ENCODE measurements at places on chromosomes 4 and X.

- DNase-seq = no peak
These were observed 1.0 kb downstream of the HMGB2 start for GRCh38 chr4:173332963-173333657.

GRCh38 chr4:124483048-124483906 is 229.3 kb downstream of the ANKRD50 start:
- DNase-seq = peak; percentile 86

DNA sequence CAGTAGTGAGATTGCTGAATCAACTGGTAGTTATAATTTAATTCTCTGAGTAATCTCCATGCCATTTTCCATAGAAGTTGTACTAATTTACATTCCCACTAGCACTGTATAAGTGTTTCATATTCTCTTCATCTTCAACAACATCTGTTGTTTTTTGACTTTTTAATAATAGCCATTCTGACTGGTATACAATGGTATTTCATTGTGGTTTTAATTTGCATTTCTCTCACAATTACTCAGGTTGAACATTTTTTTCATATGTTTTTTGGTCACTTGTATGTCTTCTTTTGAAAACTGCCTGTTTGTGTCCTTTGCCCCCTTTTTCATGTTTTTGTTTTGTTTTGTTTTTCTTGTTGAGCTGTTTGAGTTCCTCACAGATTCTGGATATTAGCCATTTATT is 880.2 kb downstream of the RAPGEF2 start:
- no peak for DNase-seq

DNA sequence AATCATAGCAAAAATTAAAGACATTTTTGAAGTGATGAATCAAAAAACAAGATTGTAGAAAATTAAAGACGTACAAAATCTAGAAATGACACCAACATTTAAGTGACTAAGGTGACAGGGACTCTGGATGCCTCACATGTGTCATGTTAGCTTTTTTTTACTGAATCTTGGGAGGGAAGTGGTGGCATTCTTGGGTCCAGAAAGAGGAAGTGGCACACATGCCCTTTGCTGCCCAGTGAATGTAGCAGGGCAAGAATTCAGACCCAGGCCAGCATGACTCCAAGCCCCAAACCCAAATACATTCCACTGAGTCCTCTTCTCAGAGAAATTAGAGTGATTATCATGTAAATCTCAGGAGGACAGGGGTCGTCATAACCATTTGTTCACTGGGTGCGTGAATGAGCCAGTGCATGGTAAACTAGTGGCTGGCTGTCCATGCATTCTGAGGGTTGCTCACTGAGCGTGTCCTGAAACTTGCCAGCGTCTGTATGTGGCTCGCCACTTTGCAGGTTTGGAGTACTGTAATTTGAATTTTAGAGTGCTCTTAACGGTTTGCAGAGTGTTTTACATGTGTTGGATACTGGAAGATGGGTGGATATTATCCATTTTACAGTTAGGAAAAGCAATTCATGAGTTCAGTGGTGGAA is 55.4 kb upstream of the TBC1D14 start:
- DNase-seq = no peak

DNA sequence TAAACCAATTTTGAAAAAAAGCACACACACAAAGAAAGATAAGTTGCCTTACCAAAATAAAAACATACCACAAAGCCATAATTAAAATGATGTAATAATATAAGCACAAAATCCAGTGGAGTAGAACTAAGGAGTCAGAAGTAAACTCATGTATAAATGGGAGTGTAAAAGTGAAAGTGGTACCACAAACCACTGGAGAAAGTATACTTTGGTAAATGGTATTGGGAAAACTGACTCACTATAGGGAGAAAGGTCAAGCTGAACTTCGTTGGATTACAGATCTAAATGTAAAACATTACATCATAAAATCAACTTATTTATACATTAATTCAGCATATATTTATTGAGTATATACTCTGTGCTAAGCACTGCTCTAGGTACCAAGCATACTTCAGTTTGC is 46.3 kb upstream of the HHIP start:
- DNase-seq = no peak

GRCh38 chr4:25437926-25438325 is 60.9 kb downstream of the ANAPC4 start:
- no peak for DNase-seq

DNA sequence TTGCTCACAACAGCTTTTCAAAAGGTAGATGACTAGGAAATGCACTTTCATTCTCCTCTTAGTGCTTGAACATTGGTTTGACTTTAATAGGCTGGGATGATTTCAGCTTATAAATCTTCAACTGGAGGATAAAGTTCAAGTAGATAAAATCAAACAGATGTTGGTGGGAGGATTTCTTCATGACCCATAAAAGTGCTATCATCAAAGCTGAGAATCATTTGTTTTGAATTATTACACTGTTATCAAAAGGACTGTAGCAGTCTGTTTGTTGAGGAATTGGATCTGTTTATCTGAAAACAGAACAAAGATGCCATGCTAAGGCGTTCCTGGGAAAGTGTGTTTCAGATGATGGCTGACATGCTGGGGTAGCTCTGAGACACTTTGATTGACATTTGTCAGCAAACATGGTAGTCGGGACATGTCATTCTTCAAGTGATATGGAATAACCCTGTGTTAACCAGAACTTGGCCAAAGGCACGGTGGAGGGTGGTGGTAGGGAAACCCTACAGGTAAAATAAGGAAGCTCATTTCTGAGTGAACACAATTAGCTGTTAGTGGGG is 304.0 kb upstream of the PITX2 start:
- DNase-seq = no peak

- DNase-seq = no peak
These were observed 63.7 kb downstream of the ZFYVE28 start for GRCh38 chr4:2354760-2355159.

GRCh38 chr4:138003248-138003647 is 238.9 kb downstream of the SLC7A11 start:
- DNase-seq = no peak

DNA sequence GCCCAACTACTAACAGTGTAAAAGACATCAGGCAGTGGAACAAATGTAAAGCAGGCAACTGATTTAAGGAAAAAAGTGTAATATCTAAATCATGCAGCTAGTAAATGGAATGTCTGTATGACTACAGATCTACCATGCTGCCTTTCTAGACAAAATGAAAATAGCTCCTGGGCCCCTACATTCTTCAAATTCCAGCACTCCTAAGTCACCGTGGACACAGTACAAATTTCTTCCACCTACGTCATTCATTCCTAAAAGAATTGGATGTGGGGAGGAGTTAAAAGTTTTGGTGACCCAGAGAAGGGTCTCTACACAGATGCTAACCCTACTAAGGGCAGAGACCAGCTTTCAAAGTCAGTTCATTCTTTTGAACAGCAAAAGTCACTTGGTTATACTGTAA is 137.2 kb upstream of the ARHGEF9 start:
- no peak for DNase-seq

GRCh38 chr4:45064741-45065140 is 338.4 kb upstream of the GNPDA2 start:
- no peak for DNase-seq

- DNase-seq = no peak
These were observed 213.6 kb downstream of the CBLL2 start for GRCh38 chrX:22486296-22486695.

DNA sequence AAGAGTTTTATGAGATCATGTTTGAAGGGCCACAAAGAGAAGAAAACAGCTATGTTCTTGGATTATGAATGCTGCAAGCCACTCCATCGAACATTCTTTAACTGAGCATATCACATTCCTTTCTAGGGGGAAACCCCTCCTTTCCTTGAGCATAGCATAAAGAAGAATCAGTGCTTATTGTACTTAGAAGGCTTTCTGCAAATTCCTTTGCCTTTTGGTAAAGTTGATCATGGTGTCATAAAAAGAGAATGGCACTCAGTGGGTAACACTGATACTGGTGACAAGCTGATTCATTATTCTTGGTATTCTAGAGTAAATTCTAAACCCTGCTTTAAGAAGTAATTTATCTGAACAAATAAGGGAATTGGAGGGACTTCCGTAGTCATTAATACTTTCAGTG is 88.5 kb upstream of the GPR34 start:
- DNase-seq = peak; percentile 11

- DNase-seq = no peak
These were observed 5.7 kb upstream of the FAM9C start for GRCh38 chrX:13050151-13050550.

DNA sequence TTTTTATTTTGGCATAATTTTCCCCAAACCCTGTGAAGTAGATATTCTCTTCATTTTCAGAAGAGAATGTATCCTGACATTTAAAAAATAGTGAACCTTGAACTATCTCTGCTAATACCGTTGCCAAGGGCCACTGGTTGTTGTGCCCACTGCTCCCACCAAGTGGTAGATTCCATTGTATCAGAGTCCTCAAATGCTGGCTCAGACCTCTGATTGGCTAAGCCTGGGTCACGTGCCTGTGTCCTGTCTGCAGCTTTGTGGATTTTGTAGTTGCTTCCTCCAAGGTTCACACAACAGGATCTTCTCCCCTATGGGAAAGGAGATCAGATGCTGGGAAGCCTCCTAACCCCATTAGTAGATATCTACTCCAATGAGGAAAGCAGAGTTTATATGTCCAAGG is 104.8 kb upstream of the CASK start:
- no peak for DNase-seq

GRCh38 chr4:146550161-146550560 is 28.4 kb upstream of the SLC10A7 start:
- DNase-seq = no peak

DNA sequence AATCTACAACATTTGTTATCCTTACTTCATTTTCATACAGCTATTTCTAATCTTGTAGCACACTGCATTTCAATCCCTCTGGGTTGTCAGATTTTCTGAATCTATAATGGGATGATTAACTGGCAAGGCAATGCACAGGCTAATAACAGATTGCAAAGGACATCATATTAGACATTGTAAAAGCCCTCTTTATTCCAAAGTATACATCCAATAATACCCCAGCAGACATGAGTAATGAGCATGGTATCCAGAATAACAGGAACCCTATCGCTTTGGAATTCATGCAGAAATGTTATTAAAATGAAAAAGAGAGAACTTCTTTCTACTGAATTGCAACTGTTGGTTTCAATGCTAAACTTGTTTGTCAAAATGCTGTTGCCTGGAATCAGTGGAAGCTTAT is 122.9 kb downstream of the C4orf33 start:
- DNase-seq = no peak

DNA sequence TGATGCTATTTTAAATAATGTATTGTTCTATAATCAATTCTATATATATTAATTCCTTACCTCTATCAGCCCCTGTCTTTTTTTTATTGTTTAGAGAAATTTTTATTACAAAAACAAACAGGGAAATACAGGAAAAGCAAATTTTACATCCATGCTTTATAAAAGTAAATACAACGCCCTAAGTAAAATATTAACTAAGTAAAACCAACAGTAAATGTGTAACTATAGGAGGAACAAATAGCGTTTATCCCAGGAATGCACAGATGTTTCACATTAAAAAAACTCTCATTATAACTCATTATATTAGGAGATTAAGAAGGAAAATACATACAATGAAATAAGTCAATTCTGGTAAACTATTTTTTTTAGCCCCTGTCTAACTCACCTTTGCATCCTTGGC is 8.2 kb upstream of the ITM2A start:
- no peak for DNase-seq

- DNase-seq = peak; percentile 86
These were observed 276.6 kb downstream of the BCOR start for GRCh38 chrX:39820938-39821708.

- DNase-seq = no peak
These were observed 66.0 kb upstream of the C4orf54 start for GRCh38 chr4:99723612-99724011.

- no peak for DNase-seq
These were observed 197.3 kb downstream of the CFAP299 start for GRCh38 chr4:80532674-80533333.

GRCh38 chr4:107757283-107757682 is 37.2 kb upstream of the PAPSS1 start:
- no peak for DNase-seq

DNA sequence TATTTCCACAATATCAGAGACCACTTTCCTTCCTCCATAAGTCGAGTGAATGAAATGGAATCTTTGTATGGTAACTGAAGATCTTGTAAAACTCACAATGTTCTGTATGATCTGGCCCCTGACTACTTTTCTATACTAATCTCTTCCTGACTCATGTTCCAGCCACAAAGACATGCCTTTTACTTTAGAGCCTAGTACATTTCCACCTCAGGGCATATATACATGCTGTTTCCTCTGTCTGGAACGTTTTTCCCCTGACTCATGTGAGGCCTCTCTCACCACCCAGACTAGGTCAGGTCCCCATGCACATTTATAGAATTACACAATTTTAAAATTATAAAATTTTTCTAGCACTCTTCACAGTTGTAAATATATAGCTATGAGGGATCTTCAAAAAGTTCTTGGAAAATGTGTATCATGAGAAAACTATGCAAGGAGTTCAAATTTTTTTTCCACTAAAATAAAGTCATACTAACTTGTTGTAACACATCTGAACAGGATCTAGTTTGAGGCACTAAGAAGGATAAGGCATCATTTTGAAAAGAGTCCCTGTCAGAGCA is 208.8 kb downstream of the SH2D1A start:
- DNase-seq = no peak

- DNase-seq = peak; percentile 46
These were observed 275.5 kb downstream of the PPARGC1A start for GRCh38 chr4:23614284-23614892.

- no peak for DNase-seq
These were observed 3.9 kb upstream of the ELF4 start for GRCh38 chrX:130114141-130114588.

- no peak for DNase-seq
These were observed 72.2 kb downstream of the RWDD4 start for GRCh38 chr4:183586824-183587223.

GRCh38 chrX:64204701-64205440 is 637 bp downstream of the AMER1 start:
- peak; percentile 44 for DNase-seq

- no peak for DNase-seq
These were observed 446 bp upstream of the UBE2A start for GRCh38 chrX:119573840-119574393.

DNA sequence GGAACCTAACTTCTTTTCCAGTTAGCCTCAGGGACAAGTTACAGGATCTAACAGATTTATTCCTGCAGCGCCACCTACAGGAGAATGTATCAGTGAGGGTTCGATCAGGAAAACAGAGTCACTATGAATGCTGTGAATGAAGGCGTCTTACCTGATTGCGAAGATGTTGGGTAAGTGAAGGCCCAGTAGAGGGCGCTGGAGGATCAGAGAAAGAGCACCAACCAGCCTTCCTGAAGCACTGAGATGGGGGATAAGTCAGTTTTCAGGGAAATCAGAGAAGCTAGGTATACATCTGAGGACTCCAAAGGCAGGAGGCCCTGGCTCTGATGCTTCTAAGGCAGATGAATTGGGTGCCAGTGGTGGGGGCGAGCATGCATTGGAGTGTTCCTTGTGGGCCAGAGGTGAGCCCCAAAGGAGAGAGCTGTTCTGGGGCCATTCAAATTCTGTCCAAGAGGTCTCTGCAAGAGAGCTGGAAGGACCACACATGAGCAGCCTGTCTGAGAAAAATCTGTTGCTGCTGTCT is 169.9 kb upstream of the AADAT start:
- DNase-seq = peak; percentile 98

GRCh38 chr4:170700064-170700463 is 610.3 kb upstream of the AADAT start:
- DNase-seq = no peak

- DNase-seq = no peak
These were observed 52.9 kb downstream of the PGRMC1 start for GRCh38 chrX:119288890-119289393.

All from neural progenitor cell (in vitro differentiated cells).